ENCODE measurements at places on chromosomes 7 and 10.
A peak's percentile ranks its signal among the peaks of the same experiment; 100 is the strongest.

GRCh38 chr10:93701866-93702209 lies 554 bp downstream of the FRA10AC1 start:
- DNase-seq, result no peak

- no peak for DNase-seq
These were observed at the start of gene MYO3A for GRCh38 chr10:25933653-25934608. Gene MYO3A (plus strand): TSS chr10:25934229. CDS start chr10:25952111, 17,882 bp downstream.

DNA sequence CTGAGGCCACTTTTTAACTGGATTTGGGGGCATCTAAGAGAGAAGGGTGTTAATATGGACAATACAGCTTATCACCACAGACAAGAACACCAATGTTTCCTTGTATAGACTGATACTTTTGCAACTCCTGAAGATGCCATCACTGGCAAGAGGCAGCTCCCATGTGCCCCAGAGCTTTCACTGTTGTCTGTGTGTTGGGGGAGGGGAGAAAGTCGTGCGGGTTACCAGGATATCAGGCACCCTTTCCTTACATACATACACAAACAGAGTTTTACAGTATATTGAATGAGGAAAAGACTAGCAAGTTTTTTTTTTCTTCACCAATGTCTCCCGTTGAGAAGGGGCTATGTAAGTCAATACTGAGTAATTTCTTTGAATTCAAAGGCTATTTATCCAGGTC lies 4.1 kb upstream of the DLX6 start:
- no peak for DNase-seq

GRCh38 chr7:155520114-155520513 lies 26.2 kb downstream of the CNPY1 start:
- no peak for DNase-seq

GRCh38 chr10:77004917-77005564 lies 632.6 kb downstream of the KCNMA1 start:
- DNase-seq, result peak; percentile 55

DNA sequence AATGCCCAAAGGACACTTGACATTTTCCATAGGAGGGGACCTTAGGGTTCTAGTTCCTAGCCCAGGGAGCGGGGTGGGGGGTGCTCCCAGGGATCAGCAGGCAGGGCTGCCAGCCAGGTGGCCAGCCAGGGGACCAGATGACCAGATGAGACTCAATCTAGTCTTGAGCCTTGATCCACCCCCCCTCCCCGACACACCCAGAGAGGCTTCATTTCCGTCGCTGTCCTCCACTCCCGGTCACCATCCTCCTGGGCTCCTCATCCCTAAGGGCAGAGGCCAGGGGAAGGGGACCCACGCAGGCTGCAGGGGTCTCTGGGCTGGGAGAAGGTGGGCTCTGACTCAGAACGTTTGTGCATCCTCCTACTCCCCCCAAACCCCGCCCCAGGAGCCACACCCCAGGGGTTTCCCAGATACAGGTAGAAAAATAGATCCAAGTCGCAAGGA lies 1.0 kb downstream of the STX1A start:
- no peak for DNase-seq

DNA sequence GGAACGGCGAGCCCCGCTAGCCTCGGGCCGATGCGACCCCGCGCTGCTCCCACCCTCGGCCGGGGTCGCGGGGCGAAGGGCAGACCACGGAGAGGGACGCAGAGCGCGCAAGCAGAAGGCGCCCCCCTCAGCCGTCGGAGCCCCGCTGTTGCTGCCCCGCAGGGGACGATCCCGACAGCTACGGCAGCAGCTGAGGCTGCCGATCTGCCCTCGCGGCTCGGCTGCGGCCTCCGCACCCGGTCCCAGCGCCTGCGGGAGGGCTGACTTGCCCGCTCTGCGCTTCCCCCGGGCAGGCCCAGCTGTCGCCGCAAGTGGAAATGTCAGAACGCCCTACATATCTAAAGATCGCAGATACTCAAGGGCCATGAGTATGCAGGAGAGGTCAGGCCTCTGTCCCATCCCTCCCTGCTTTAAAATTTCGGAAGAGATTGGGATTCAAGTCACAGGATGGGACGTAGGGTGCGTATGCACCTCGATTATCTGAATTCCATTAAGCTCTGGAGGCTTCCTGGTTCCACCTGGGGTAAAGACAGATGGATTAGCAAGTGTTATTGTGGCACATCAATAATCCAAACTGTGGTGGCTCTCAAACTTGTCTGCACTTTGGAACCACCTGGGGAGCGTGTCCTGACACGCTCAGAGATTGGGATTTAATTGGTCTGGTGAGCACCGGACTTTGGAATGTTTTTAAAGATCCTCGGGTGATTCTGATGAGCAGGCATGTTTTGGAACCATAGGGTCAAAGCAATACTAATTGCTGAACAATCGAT lies at the start of gene CRPPA:
Gene CRPPA, minus strand, starts transcription at position 206 of the 770 bp plus-strand sequence. CDS start 216 bp downstream, outside the sequence.
- DNase-seq, result no peak

- DNase-seq, result peak; percentile 40
These were observed 201.2 kb downstream of the SNX10 start for GRCh38 chr7:26492816-26493215.

GRCh38 chr10:100158044-100158805 lies 27.6 kb downstream of the ERLIN1 start:
- DNase-seq, result no peak

DNA sequence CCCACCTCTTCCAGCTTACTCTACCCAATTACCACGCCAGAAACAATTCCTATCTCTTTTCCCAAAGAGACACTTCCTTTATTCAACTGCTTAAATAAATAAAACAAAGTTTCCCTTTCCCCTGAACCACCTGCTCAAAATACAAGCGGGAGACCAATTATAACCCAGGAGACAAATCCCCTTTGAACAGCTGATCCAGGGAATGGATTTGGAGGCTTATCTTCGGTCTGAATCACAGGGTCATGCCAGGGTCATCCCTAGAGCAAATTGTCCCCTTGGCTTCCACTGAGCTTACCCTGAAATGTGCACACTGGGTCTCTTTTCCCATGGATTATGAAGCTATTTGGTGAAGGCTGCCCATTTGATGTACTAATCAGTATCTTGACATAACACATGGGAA lies 99.9 kb upstream of the JAZF1 start:
- peak; percentile 32 for DNase-seq

GRCh38 chr10:20535897-20536881 lies 360.9 kb downstream of the NEBL start:
- peak; percentile 1 for DNase-seq

- DNase-seq, result no peak
These were observed 86.9 kb upstream of the MTPN start for GRCh38 chr7:136064081-136064480.

- no peak for DNase-seq
These were observed 65.2 kb downstream of the DKK1 start for GRCh38 chr10:52379287-52379686.

DNA sequence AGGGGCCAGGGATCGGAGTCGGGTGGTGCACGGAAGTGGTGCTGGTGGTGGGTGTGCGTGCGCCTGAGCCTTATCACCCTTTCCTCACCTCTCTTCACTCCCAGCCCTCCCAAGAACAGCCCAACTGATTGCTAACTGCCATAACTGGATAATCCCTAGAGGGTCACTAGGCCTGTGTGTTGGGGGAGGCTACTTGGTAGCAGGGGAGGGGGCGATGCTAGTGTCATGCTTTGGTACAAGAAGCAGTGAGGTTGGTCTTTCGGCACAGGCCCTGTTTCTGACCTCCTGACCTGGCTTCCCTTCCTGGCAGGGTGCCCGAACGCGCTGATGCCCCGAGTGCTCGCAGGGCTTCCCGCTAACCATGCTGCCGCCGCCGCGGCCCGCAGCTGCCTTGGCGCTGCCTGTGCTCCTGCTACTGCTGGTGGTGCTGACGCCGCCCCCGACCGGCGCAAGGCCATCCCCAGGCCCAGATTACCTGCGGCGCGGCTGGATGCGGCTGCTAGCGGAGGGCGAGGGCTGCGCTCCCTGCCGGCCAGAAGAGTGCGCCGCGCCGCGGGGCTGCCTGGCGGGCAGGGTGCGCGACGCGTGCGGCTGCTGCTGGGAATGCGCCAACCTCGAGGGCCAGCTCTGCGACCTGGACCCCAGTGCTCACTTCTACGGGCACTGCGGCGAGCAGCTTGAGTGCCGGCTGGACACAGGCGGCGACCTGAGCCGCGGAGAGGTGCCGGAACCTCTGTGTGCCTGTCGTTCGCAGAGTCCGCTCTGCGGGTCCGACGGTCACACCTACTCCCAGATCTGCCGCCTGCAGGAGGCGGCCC lies 652 bp downstream of the KAZALD1 start:
- peak; percentile 27 for DNase-seq

GRCh38 chr10:91883549-91884444 lies 25.5 kb downstream of the FGFBP3 start:
- no peak for DNase-seq

- DNase-seq, result no peak
These were observed 51.8 kb upstream of the MRLN start for GRCh38 chr10:59805014-59805413.

GRCh38 chr7:117163101-117163500 lies 159.8 kb downstream of the WNT2 start:
- no peak for DNase-seq

DNA sequence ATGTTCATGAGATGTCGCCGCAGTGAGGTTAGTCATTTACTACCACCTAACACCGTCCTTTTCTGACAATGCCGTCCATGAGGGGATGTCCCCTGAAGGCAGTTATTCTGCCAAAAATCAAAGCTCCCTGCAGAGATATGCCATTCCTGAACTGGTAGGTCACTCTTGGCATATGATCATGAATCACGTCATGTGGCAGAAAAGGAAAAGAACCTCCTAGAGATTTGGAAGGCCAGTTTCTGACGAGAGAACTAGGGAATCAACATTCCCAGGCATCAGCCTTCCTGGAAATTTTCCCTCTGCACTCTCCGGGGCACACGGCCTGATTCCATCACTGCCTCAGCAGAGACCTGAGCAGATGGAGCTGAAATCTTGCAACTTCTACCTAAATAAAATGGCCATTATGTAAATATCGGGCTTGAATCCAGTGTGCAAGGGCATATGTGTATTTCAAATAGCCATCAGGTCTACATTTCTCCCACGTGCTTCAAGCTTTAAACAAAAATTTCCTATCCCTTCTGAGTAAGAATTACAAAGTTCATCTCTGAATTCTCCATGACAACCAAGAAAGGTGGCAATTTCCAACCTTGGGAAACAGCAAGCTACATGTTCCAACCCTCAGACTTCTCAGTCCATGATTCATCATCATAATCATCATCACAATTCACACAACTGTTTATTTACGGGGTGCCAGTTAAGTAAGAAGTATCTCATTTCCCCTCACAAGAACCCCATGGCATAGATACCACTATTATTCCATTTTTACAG lies 46.5 kb downstream of the AMPH start:
- no peak for DNase-seq

GRCh38 chr7:125112850-125113249 lies 183.2 kb upstream of the POT1 start:
- no peak for DNase-seq

GRCh38 chr7:631291-631711 lies 95.2 kb upstream of the DNAAF5 start:
- DNase-seq, result no peak

DNA sequence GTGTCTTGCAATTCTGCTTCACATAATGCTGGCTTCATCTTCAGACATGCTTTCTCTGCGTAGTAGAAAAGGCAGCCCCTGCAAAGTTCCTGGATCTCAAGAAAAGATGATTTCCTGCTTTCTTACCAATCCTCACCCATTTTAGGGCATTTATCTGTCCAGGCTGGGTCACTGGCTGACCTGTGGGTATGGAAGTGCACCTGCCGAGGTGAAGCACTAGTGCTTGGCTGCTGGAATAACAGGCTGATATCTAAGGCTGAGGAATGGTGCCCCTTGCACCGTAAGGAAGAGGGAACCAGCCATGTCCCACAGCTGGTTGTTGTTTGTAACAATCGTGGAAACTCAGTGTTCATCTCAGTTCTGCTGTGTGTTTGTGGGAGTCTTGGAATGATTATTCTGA lies 138.0 kb upstream of the KLF6 start:
- DNase-seq, result no peak

- no peak for DNase-seq
These were observed 114.5 kb downstream of the INHBA start for GRCh38 chr7:41588341-41588740.

DNA sequence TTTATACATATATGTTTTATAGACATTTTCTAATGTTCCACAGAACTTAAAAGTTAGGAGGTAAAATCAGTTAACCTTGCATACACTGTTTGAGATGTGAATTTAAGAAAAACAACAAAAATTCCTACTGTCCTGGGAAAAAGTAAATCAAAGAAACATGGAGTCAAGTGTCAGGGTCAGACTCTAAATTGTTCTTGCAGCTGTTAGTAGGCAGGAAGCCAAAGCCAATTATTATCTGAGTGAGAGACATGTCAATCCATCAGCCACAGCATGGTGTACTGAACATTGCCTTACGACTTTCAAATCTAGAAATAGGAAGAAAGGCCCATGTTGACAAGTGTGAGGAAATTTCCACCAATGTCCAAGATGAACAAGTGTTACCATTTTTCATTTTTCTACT lies 461.2 kb upstream of the MBL2 start:
- peak; percentile 32 for DNase-seq

DNA sequence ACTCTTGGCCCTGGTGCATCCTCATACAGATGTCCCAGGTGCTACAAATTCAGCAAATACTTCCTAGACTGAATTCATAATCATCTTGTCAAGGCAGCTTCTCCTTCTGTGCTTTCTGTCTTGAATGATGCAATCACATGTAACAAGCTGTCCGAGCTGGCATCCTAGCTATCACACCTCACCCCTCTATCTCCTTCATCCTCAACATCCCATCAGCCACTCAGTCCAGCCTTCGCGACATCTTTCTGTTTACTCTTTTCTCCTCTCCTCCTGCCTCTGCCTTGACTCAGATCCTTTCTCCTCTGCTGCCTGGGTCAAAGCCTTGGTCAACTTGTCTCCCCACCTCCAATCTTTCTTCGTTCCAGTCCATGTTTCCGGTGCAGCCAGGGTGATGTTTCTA lies 240.4 kb upstream of the CELF2 start:
- DNase-seq, result no peak

DNA sequence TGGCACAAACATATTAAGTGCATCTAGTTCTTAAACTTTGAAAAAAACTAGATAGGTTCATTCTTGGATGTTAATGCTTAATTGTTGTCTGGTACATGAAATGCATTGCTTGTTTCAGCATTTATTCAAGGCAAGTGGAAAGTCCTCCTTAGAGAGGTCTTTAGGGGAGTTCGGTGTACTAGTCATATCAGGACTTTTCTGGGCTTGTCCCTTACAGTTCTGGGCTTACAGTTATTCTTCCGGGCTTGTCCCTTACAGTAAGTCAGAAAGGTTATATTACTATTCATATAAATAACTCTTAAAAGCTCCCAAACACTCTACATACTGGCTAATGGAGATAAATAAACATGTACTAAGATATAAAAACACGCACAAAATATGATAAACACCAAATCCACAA lies 61.6 kb upstream of the MRLN start:
- no peak for DNase-seq

GRCh38 chr7:14398526-14398925 lies 409.1 kb upstream of the ETV1 start:
- no peak for DNase-seq

GRCh38 chr10:79441433-79441832 lies 4.0 kb downstream of the ZCCHC24 start:
- no peak for DNase-seq

DNA sequence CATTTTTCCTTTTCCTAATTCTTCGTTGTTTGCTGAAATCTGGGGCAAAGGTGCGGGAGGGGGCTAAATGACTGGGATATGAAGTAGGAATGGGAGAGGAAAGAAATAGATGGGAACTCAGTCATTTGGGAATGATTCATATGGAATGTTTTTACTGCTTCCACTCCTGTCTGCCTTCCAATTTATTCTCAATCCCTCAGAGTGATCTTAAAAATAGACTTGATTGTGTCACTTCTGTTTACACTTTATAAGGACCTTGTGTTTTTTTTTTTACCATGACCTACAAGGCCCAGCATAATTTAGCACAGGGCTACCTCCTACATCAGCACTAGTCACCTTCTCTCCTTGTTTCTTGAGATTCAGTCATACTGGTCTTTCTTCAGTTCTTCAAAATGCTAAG lies 97.9 kb downstream of the PTEN start:
- no peak for DNase-seq
